ENCODE measurements at places on chromosomes 12 and 14. TPM values are rescaled to one million over a fixed set of nuclear protein-coding genes. Genes with fewer than 3 reads are reported as not detected.

DNA sequence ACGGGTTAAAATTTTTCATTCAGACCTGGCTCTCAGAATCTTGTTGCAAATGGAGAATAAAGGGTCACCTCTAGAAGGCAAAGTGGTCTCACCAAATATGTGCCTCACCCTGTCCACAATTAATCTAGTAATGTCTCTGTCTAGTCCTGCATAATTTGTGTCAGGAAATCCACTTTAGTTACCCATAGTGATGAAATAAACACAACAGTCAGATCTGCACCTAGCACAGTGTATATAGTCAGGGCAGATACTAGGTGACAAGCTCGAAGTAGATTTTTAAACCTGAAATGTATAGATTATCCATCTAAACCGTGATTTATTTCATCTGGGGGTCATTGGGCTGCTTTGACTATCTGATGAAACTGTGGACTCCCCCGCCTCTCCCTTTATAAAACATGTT is 15.9 kb upstream of the FLVCR2 start:
- no peaks in the 10 kb centered on the region for H3K36me3 ChIP-seq
- H3K27ac ChIP-seq = no peak overlapping the region
- peaks cover 7% of the 10 kb centered on the region for H3K27me3 ChIP-seq
- no peaks in the 10 kb centered on the region for H3K4me1 ChIP-seq

DNA sequence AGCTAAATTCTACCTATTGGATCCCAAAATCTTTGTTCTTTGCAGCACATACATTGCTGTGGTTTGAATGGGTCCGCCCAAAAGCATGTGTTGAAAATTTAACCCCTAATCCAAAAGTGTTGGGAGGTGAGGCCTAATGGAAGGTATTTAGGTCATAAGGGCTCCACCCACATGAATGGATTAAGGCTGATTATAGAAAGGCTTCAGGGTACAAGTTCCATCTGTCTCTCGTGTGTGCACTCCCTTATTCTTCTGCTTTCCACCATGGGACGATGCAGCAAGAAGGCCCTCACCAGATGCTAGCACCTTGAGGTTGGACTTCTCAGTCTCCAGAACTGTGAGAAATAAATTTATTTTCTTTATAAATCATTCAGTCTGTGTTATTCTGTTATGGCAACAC is 190.9 kb downstream of the SOX5 start:
- H3K27me3 ChIP-seq = no peaks in the 10 kb centered on the region
- H3K4me1 ChIP-seq = no peaks in the 10 kb centered on the region
- no peaks in the 10 kb centered on the region for H3K36me3 ChIP-seq
- no peak for DNase-seq
- no peak overlapping the region for H3K4me3 ChIP-seq

The TAS2R7 gene
- total RNA-seq = not detected

DNA sequence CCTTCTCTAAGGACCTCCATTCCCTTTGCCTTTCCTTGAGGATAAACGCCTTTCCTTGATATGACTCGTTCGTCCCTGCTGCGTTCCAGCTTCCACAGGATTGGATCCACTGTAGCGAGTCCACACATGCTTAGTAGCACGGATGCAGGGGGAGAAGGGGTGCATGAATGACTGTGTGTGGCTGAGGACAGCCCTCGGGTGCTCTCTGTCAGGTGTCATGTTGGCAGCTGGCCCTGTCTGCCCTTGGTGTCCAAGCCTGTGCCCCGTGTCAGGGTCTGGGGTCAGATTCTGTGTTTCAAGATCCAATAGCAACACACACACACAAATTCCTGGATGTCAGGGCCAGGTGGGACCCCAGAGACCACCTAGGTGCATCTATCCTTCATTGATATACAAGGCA is 17.5 kb upstream of the KRT80 start:
- no peaks in the 10 kb centered on the region for H3K27me3 ChIP-seq
- no peak overlapping the region for H3K4me3 ChIP-seq
- no peak overlapping the region for H3K27ac ChIP-seq

The SLC10A1 gene
- total RNA-seq = not detected

DNA sequence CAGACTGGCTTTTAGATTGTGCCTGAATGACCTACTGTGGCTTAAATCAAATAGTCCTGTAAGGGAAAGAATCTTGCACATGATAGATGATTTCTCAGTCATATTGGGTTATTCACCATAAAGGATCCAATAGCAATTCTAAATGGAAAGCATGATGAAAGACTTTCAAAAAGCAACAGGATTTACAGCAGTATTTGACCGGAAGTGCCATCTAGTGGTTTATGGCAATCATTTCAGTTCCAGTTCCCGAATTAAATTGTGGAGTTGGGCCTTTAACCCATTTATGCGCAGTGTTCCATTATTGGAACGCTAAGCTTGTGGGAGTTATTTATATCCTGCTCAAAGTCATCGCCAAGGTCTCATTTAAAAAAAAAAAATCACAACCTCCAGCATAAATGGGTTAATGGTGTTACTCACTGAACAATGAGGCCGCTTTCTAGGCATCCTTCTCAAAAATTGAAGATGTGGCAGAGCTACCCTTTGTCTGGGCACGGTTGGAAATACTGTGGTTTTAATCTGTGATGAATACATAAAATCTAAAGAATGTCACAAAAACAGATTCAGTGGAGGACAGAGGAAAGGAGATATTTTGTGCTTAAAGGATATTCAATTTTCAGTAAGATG is 60.8 kb upstream of the REP15 start:
- no peaks in the 10 kb centered on the region for H3K27me3 ChIP-seq
- H3K36me3 ChIP-seq = no peaks in the 10 kb centered on the region
- H3K4me1 ChIP-seq = no peaks in the 10 kb centered on the region
- H3K27ac ChIP-seq = no peak overlapping the region
- H3K4me3 ChIP-seq = no peak overlapping the region

- H3K4me3 ChIP-seq = no peak overlapping the region
- H3K4me1 ChIP-seq = no peaks in the 10 kb centered on the region
- H3K27ac ChIP-seq = no peak overlapping the region
- H3K36me3 ChIP-seq = no peaks in the 10 kb centered on the region
- peak; percentile 34 for DNase-seq
Measured at GRCh38 chr14:60349663-60350365, 100.8 kb downstream of the PPM1A start.

The FSCB gene
- total RNA-seq = not detected

The TSPAN11 gene
- 2.6 TPM for total RNA-seq

The TMTC2 gene
- 9.0 TPM for total RNA-seq

DNA sequence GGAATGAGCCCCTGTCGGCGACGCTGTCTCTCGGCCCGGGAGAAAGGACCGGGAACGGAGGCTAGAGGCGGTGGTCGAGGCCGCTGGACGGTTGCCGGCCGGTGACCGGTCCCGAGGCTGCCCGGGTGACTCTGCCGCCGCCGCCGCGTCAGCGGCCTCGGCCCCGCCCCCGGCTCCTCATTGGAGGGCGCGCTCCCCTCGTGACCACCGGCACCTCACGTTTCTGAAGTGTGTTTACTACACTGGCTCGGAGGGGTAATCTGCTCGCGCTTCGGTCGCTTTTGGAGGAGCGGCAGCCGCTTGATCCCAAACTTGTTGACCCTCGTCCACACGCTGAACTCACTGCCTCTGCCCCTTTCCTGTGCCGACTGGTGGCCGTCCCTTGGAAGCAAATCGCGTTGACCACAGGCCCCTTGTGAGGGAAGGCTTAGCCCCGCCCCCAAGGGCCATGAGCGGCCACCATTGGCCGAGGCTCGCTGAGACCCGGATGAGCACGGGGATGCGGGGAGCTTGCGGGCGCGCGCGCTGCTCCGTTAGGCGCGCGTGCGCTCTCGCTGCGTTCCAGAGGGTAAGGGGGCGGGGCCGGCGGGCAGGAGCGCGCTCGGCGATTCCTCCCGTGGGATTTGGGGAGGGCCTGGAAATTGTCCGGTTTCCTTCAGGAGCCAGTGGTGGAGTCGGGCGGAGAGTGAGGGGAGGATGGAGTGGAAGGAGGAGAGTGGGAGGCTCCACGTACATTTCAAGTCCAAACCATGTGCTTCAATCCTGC is at the start of gene CRY1:
Gene CRY1 (minus strand): TSS at position 133 of the 766 bp plus-strand sequence. CDS start 588 bp downstream, outside the sequence.
- H3K4me1 ChIP-seq = peaks cover 4% of the 10 kb centered on the region
- DNase-seq = peak; percentile 95
- peak within 1 kb of the TSS; percentile 83 for H3K4me3 ChIP-seq
- H3K36me3 ChIP-seq = no peaks in the 10 kb centered on the region

DNA sequence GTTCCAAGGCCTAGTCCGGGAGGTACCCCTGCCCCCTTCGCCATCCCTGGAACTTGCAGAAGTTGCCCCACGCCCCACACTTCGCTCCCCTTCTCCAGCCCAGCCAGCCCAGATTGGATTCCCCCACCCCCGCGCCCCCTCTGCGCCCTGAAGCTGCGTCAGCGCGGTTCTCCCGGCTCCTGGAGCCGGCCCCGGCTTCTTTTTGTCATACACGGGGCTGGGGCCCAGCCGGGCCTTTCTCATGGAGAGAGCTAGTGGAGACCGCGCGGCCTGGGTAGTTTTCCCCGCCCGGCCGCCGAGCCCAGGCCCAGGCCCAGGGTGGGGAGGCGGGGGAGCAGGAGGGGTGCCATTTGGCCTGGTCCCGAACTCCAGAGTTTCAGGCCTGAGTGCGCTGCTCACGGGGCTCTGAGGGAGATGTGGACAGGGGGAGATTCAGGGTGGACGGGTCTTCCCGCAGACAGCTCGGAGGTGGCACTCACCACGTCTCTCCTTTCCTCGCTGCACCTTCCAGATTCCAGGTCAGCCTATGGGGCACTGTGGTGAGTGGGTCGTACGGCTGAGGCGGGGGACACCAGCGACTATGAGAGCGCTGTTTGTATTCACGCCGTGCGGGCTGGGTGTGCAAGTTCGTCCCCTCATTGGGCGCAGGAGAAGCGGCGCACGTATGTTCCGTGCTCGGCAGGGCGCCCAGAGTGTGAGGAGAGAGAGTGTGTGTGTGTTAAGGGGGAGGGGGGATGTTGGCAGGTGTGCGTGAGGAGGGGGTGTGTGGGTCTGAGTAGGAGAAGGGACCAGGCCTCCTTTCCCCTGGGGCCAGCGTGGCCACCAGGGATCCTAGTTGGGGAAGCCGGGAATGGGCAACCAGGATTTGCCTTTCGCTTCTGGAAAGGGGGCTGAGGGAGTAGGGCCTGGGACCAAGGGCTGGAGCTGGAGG is 785 bp upstream of the LHX5 start:
- no peaks in the 10 kb centered on the region for H3K36me3 ChIP-seq
- no peak for DNase-seq
- no peaks in the 10 kb centered on the region for H3K4me1 ChIP-seq
- peaks cover 80% of the 10 kb centered on the region for H3K27me3 ChIP-seq
- no peak overlapping the region for H3K4me3 ChIP-seq
- no peak overlapping the region for H3K27ac ChIP-seq

The IKBIP gene
- 38.5 TPM for total RNA-seq

GRCh38 chr12:93008044-93008778 is 79.1 kb upstream of the EEA1 start:
- no peak for DNase-seq
- H3K27ac ChIP-seq = no peak overlapping the region
- H3K4me1 ChIP-seq = no peaks in the 10 kb centered on the region
- no peak overlapping the region for H3K4me3 ChIP-seq
- no peaks in the 10 kb centered on the region for H3K27me3 ChIP-seq

The ACVR1B gene
- 12.4 TPM for total RNA-seq

DNA sequence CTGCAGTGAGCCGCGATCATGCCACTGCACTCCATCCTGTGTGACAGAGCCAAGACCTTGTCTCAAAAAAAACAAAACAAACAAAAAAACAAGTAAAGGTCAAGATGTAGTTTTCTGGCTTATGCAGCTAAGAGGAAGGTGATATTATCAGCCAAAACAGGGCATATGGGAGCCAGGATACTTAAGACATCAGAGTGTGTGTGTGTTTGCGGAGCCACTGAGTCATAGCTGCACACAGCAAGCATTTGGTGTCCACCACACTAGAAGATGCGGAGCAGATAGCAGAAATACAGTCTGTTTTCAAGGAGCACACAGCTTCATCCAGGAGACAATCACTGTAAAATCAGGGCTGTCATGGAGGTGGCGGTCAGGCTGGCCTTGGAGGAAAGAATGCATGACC is 72.6 kb upstream of the REP15 start:
- no peaks in the 10 kb centered on the region for H3K36me3 ChIP-seq
- H3K27me3 ChIP-seq = no peaks in the 10 kb centered on the region
- DNase-seq = peak; percentile 89
- H3K4me1 ChIP-seq = peaks cover 24% of the 10 kb centered on the region
- no peak overlapping the region for H3K4me3 ChIP-seq

The MDP1 gene
- 22.1 TPM for total RNA-seq

The MEG3 gene
- 95.0 TPM for total RNA-seq

DNA sequence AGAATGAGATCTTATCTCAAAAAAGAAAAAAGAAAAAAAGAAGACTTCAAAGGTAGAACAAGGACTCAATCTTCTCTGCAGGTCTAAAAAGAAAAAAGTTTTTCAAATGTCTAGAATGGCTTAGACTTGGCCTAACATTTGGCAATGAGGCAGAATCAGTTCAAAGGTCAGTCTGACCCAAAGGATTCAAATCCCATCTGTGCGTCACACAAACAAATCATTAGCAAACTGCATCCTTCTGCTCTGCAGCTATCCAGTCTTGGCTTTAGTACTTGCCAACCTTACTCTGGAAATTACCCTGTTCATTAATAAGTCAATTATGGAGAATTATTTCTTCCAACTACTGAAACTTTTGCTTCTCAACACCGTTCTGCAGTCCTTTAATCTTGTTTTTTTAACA is 3.1 kb downstream of the YAF2 start:
- H3K4me3 ChIP-seq = no peak overlapping the region
- no peaks in the 10 kb centered on the region for H3K27me3 ChIP-seq
- H3K27ac ChIP-seq = no peak overlapping the region
- no peaks in the 10 kb centered on the region for H3K36me3 ChIP-seq
- peaks cover 11% of the 10 kb centered on the region for H3K4me1 ChIP-seq
- DNase-seq = no peak

GRCh38 chr12:28711421-28711820 is 437.7 kb upstream of the FAR2 start:
- H3K27ac ChIP-seq = no peak overlapping the region
- peak; percentile 14 for DNase-seq
- H3K27me3 ChIP-seq = no peaks in the 10 kb centered on the region
- no peaks in the 10 kb centered on the region for H3K36me3 ChIP-seq

- no peaks in the 10 kb centered on the region for H3K27me3 ChIP-seq
- no peaks in the 10 kb centered on the region for H3K36me3 ChIP-seq
- no peak overlapping the region for H3K27ac ChIP-seq
- DNase-seq = no peak
- H3K4me1 ChIP-seq = no peaks in the 10 kb centered on the region
Measured at GRCh38 chr14:45526715-45527549, 273.9 kb upstream of the MIS18BP1 start.

- no peaks in the 10 kb centered on the region for H3K4me1 ChIP-seq
- H3K36me3 ChIP-seq = no peaks in the 10 kb centered on the region
- H3K27me3 ChIP-seq = no peaks in the 10 kb centered on the region
- DNase-seq = no peak
- no peak overlapping the region for H3K4me3 ChIP-seq
- H3K27ac ChIP-seq = no peak overlapping the region
Measured at GRCh38 chr14:39568809-39569538, 136.7 kb upstream of the FBXO33 start.
